NCI-H1105 treated with DMSO at 0.1 percent for 48 hours (cell line): ENCODE measurements at places on chromosomes 7 and 10.

- no peak for DNase-seq
These were observed 206.5 kb upstream of the ZMIZ1 start for GRCh38 chr10:78862328-78862640.

- no peak for DNase-seq
These were observed 58.2 kb downstream of the RBM33 start for GRCh38 chr7:155702616-155703015.

DNA sequence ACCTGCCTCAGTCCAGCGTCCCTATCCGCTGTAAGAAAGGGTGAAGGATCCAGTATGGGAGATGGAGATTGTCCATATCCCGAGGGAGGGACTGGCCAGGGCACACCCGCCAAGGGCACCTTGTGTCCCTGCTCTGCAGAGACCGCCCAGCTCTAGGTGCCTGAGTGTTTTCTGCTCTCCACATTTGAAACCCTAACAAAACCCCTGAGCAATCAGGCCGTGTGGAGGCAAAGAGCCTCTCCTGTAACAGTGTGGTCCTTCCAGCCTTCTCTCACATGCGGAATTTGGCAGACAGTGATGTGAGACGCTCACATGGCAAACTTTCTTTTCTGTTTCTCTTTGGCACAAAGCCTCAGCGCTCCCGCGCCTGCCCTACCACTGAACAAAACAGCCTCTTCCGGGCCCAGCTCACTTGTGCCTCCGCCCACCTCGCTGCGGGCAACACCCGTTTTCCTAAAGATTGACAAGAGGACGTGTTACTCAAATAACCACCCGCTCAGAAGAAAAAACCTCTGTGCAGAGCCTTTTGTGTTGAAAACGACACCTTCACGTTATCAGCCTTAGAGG is 514.8 kb downstream of the DNAJB6 start:
- DNase-seq: peak; percentile 39

GRCh38 chr7:126185959-126186580 is 1066.7 kb downstream of the GRM8 start:
- DNase-seq: no peak

- DNase-seq: no peak
These were observed 89.7 kb upstream of the CDK6 start for GRCh38 chr7:92925876-92926696.

GRCh38 chr10:126940670-126941310 is 35.6 kb downstream of the DOCK1 start:
- no peak for DNase-seq

DNA sequence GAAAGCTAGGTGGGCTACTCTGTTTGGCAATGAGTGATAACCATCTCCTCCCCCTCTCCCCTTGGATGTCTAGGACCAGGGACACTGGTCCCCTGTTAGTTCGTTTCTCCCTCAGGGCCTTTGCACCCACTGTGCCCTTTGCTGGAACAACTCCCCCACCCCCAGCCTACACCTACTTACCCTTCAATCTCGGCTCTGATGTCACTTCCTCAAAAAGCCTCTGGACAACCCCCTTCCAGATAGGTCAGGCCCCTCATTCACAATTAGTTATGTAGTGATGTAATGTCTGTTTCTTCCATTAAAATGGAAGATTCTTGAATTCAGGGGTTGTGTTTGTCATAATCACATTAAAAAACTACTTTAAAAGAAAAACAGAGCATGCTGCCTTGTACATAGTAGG is 152.9 kb downstream of the SNX10 start:
- no peak for DNase-seq

- DNase-seq: no peak
These were observed 363.8 kb downstream of the SEMA3D start for GRCh38 chr7:84822941-84823510.

DNA sequence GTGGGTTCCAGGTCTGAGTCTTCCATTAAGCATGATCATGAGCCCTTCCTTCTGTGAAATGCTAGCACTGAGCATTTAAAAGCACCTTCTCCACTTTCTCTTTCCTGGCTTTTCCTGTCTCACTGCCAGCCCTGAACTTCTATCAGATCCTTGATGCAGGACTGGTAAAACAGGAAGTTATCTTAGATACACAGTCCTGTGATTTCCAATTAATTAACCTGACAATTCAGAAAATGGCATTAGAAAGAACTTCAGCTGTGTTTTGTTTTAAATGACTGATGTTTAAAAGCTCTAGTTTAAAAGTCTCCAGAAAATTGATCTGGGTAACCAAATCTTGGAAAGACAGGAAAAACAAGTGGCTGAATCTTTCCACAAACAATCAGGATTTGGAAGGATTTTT is 79.0 kb upstream of the MACROH2A2 start:
- no peak for DNase-seq

GRCh38 chr10:98295401-98295811 is 27.4 kb upstream of the LOXL4 start:
- no peak for DNase-seq

DNA sequence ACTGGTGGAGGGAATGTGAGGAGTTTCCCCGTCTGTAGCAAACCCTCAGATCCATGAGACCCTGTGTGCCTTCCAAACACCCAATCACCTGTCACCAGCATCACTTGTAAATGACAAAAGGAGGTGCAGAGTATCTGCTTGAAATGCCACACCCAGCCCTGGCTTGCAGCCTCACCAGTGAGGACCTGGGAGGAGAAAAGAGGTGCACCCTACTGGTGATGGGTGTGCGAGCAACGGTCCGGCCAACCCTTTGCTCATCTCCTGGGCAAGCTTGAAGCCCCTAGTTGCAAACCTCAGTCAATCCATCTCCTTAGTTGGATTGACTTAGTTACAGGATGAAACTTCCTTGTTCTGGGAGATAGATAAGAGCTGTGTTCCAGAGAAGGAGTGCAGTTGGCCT is 62.4 kb upstream of the WAPL start:
- no peak for DNase-seq

DNA sequence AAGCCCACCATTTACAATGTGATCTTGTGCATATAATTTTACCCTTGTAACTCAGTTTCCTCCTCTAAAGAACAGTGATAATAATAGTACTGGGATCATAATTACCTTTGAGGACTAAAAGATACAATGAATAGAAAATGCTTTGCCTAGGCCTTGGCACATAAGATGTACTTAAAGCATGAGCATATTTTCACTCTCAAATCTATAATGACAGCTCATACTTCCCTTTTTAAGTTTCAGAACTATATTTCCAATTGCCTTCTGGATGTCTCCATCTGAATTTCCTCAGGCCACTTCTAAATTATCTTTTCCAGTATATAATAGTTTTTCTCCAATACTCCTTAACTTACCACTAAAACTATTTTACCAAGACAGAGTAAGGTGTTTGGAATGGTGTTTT is 13.3 kb upstream of the ITGB8 start:
- no peak for DNase-seq

- DNase-seq: no peak
These were observed 70.3 kb upstream of the NANOS1 start for GRCh38 chr10:118958984-118959925.

DNA sequence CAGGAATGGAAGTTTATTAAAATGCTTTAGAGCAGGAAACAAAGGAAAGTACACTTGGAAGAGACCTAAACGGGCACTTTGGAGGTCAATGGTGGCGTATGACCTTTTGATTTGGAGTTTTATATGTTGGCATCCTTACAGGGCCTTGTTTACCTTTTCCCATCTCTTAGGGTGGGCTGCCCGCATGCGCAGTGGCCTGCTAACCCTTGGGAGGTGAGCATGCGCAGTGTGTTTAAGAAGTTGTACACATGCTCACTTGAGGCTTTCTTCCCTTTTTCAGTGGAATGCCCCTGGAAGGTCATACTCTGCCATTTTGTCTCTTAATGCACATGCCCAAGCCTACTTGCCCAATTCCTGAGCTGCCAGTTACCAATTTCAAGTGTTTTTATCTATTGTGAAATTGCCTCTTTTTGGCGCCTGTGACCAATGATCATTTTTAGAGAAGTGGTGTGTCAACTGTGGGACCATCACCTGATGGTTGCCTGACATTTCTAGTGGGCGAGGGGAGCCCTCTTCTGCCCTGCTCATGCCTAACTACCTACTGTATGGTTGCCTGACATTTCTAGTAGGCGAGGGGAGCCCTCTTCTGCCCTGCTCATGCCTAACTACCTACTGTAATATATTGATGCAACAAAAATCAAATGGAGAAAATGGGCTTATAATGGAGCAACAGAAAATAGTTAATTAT is 138.0 kb downstream of the PPP1R9A start:
- peak; percentile 25 for DNase-seq

DNA sequence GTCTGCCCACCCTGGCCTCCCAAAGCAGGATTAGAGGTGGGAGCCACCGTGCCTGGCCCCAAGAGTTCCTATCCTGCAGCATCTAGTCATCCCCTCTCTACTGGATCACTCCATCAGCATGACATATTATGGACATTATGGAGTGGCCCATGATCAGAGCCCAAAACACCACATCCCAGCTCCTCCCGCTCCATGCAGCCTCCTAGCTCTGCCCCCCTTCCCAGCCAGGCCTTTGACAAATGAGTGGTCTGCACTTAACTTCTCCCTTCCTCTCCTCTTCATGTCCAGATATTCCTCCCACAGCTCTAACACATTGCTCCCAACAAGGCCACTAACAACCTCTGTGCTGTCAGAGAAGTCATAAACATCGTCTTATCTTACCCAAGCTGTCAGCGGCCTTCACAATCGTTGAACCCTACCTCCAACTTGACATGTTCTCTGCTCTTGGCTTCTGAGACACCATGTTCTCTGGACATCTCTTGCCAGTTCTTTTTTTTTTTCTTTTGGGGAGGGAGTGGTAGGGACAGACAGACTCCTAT is 187.6 kb downstream of the NSUN6 start:
- DNase-seq: no peak

DNA sequence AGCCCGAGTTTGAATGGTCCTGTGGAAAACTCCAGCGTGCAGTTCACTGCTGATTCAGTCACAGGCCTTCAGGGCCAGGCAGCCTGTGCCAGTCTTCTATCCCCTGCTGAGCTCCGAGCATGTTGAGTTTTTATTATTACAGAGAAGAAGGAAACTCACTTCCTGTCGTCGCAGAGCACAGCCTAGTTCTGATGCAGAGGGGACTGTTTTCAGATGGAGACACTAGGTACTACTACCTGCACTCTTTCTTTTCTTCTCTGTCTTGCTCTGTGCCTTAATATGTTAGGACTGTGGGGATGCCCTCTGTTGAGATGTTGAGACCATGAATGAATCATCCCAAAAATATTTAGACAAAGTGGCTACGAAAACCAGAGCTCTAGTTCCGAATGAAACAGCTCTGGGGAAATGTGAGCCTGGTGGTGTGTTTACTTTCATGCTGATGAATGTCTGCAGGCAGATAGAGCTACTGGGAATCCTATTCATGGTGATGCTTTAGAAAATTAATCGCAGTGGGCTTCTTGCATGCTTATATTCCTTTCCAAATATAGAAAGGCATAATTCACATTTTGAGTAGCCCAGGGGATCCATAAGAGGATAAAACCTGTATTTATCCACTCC is 29.6 kb downstream of the CASP7 start:
- DNase-seq: peak; percentile 52

DNA sequence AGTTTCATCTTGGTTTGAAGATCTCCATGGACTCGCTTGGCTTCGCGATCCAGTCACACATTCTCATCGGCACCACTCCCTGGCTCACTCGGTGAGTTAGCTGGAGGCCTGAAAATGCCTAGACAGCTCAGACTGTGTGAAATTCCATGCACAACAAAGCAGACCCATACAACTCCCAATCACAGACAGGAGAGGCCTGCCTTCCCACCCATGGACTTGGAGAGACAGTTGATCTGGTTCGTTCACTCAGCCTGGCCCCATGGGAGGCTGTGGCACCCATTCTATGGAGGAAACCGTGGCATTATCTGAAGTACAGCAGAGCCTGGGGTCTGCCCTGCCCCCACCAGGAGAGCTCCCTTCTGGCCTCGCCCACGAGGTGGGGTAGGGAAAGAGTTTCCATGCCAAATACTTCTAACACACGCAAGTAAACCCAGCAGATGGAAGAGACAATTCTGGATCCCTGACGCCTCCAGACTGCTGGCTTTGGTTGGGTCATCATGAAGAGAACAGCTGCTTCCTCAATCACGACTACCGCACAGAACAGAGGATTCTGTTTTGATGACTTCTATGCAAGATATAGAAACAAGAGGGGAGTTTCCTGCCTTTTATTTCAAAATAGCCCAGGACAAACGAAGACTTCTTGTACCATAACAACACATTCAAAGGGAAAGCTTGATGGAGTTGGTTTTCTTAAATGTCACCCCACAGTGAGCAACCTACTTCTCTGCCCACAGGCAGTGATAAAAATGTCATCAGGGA is 15.9 kb downstream of the FAM53B start:
- no peak for DNase-seq

GRCh38 chr10:35928748-35929147 is 286.7 kb upstream of the FZD8 start:
- DNase-seq: no peak

GRCh38 chr10:114674346-114674745 is 16.3 kb upstream of the ABLIM1 start:
- DNase-seq: no peak

- no peak for DNase-seq
These were observed 45.8 kb upstream of the SORBS1 start for GRCh38 chr10:95606922-95607321.

- no peak for DNase-seq
These were observed 129.2 kb downstream of the APBB1IP start for GRCh38 chr10:26567351-26567721.

DNA sequence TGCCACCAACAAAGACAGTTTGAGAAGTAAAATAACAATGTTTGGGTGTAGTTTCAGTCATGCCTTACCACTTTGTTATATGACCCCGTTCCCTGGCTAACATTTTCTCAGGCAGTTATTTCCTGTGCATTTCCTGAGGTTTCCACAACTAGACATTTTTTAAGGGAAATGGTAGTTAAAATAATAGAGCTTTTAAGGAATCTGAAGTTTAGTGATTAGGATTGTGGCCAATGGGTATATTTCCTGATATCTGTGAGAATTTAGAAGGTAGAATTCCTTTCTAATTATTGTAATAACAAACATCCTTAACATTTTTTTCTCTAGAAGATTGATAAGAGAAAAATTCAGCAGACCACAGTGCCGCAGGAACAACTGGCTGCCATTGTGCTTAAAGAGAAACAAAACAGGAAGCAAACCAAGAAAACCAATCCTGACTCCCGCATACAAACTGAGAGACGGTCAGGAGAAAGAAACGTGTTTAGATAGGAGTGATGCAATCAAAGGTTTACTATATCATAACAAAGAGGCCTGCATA is 193.6 kb downstream of the MBL2 start:
- no peak for DNase-seq

GRCh38 chr10:76497666-76498065 is 1066.2 kb downstream of the LRMDA start:
- no peak for DNase-seq

DNA sequence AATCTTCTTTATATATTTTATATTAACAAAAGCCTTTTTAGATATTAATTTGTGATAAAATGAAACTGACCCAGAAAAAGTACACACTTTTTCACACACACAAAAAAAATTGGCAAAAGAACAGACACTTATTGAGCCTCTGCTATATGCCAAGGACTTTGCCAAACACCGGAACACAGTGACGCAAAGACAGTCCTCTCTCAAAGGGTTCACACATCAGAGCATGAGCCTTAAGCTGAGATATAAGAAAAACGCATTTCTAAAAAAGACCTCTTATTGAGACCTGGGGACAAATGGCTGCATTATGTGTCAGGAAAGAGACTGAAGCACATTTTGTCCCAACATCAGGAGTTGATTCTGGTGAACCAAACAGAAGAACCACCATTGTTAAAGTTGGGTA is 24.0 kb upstream of the ABCB4 start:
- DNase-seq: no peak

- no peak for DNase-seq
These were observed 618.3 kb upstream of the AUTS2 start for GRCh38 chr7:68980011-68980410.

- no peak for DNase-seq
These were observed 168.7 kb downstream of the GPR37 start for GRCh38 chr7:124596881-124597280.
